Suppressor macrophage treated with lipopolysaccharide for 4 hours (primary cell): ENCODE measurements at places on chromosomes 1 and 21.
A peak's percentile ranks its signal among the peaks of the same experiment; 100 is the strongest.

DNA sequence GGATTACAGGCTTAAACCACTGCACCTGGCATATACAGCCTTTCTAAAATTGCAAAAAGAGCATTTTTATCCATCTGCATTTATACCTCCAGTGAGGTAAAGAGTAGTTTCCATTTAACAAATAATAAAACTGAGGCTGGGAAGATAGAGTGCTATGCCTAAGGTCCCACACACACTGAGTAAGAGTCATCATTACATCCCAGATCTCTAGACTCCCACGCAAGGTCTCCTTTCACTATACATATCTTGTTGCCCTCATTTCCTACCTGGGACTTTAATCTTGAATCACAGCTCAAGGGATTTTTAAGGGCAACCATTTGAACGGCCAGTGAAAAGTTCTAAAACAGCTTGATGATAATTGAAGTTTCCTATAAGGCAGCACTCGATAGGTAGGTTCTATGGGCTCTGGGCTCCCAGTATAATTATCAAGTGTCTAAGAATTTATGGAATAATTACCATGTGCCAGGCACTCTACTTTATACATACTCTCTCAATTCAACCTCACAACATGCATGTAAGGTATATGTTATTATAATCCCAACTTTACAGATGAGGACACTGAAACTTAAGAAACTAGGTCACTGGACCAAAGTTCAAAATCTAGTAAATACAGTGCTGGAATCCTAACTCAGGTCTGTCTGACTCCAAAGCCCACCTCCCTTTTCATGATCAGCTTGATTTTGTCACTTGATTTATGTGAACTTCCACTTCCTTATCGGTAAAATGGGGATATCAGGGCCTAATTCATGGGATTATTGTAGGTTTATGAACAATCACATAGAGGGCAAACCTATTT is 23.3 kb upstream of the EPS15 start:
- DNase-seq, result no peak

DNA sequence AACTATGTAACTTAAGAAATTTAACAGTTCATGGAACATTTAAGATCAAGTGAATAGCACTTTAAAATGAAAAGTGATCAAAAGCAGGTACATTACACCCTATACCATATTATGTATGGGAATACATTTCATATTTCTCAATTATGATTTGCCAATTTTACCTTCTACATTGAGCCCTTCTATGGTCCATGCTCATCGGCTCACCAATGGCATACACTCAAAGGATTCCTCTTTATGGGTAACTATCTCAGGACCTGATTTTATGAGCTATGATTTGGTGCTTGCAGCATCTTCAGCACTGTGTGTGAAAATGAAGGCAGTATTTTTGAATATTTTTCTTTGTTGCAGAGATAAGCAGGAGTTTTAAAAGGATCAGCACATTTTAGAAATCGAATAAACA is 33.5 kb downstream of the FUBP1 start:
- no peak for DNase-seq

DNA sequence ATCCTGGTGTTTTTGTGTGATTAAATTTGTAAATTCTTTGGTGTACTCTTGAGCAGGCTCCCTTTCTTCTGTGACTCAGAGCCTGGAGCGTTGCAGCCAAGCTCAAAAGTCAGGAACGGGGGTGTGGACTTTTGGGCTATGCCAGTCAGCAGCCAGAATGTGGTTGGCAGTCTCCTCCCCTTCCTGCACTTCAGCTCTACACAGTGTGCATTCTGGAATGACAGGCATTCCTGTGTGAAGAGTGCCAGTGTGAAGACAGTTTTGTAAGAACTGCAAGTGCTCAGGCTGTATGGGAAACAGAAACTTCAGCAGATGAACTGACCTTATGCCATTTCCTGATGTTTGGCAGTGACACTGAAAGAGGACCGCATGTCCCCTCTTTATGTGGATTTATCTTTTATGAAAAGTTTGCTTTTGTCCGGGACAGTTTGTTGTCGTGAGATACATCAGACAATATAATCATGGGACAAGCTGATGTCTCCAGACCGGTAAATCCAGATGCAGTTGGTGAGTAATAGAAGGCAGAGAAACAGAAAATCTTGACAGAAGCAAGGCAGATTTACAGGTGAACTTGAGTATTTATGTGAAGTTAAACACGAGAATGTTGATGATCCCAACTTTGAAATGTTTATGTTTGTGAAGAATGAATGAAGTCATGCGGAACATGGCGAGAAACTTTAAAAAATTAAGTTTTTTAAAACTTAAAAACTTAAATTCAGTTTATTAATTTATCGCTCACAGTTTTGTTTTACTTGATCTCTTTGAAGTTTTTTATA is 67.7 kb upstream of the RCC1 start:
- DNase-seq, result peak; percentile 97

- no peak for DNase-seq
Observed at GRCh38 chr1:156379420-156380165, 10.6 kb downstream of the RHBG start.

GRCh38 chr1:115117298-115117697 is 28.0 kb upstream of the TSPAN2 start:
- DNase-seq, result no peak

- no peak for DNase-seq
Observed at GRCh38 chr1:34864759-34865158, 5.2 kb upstream of the SMIM12 start.

DNA sequence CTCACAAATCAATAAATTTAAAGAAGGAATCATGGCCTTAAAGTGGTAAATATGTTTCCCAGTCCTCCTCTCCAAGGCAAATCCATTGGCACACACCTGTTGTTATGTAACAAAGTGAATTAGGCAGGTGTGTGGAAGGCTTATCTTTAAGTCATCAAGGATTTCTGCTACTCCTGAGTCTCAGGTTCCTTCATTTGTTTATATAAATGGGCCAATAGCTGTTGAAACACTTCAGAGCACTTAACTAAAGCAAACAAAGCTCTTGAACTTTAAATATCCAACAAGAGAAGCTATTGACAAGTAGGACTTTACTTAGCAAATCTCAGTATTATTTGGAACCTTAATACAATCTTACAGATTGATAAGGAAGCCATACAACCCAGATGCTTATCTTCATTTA is 99.3 kb upstream of the ESRRG start:
- DNase-seq, result no peak
